ENCODE measurements at places on chromosomes 5 and 9.

DNA sequence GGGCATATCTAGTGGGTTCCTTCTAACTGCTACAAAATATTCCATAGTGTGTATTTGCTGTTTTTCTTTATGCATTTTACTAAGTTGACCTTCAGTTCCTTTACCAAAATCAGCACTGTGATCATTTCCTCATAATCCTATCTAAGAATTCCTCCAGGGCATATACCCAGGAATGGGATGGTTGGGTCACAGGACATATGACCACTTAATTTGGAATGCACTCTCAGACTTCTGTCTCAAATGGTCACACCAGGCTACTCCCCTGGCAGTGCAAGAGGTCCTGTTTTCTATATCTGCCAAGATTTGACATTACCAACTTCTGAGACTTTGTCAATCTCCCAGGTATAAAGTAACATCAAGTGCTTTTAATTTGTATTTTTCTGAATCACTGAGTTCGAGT, 63.9 kb downstream of the ADAMTS12 start:
- DNase-seq: no peak

DNA sequence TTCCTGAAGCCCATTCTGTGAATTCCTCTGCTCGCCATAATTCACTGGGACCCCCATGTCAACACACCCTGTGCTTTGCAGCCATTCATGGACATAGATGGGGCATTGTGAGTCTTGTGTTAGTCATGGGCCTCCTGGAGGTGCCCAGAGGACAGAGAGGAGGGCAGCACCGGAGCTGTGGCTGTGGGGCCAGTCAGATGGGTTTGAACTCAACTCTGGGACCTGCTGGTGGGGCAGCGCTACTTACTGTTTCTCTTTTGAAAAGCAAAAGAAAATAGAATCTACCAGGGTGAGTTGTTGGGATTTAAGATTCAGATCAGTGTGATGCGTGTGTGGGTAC, 11.3 kb upstream of the EXOC3 start:
- DNase-seq: no peak

GRCh38 chr9:26684029-26684428, 208.6 kb downstream of the CAAP1 start:
- DNase-seq: no peak

- no peak for DNase-seq
Measured at GRCh38 chr5:154761046-154761736, 6.0 kb downstream of the LARP1 start.

GRCh38 chr9:8633784-8634183, 834.2 kb upstream of the DMAC1 start:
- no peak for DNase-seq

- DNase-seq: no peak
Measured at GRCh38 chr5:126027149-126027548, 396.1 kb upstream of the GRAMD2B start.

DNA sequence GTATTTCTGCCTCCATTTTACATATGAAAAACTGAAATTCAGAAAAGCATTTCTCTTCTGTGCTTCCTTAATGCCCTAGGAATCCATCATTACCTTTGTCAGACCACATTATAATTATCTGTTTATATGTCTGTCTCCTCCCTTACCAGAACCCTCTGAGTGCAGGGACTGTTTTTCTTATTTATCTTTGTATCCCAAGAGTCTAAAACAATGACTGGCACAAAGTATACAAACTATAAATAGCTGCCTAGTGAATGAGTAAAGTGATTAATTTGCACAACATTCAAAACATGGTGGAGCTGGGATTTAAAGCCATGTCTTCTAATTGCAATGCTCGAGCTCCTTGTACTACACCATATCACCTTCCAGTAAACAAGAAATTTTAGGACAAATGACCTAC, 49.3 kb upstream of the HK3 start:
- DNase-seq: no peak

DNA sequence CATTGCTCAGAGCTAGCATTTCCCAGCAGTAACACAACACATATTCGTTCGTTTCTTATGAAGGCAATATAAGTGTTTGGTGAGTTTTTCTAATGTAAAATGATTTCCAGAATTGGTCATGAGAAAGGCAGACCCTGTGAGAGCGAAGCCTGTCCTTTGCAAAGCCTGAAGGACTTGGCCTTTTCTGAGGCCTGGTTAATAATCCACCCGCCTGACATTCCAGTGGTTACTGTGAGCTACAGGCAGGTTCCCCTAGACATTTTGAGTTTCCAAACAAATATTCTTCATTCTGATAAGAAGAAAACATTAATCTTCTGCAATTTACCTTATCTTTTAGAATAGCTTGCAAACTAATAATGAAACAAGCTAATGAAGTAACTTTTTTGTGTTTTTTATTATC, 38.0 kb downstream of the ADAMTS16 start:
- no peak for DNase-seq

DNA sequence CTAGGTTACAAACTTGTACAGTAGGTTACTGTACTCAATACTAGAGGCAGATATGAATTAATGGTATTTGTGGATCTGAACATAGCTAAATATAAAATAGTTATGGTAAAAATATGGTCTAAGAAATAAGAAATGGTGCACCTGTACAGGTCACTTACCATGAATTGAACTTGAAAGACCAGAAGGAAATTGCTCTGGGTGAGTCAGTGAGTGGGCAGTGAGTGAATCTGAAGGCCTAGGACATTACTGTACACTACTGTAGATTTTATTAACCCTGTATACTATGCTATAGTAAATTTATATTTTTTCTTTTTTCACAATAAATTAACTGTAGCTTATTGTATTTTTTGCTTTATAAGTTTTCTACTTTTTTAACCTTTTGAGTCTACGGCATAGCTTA, 1020.4 kb downstream of the CDH18 start:
- no peak for DNase-seq

DNA sequence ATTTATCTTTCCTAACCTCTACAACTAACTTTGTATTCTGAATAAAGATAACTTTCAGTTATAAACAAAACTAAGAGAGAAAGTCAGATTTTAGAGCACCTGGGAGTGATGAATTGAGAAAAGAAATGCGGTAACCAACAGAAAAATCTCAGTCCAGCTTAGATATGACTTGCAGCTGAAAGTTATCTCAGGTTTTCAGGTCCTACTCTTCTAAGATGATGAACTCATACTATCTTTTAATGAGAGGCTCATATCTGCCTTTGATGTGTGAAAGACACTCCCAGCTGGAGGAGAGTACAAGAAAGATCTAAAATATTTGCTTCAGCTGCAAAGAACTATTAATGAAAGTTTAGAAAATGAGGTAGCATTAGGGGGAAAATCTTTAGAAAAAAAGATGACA, 190.5 kb downstream of the DENND1A start:
- DNase-seq: no peak

- DNase-seq: no peak
Measured at GRCh38 chr9:121345070-121345469, 25.0 kb downstream of the STOM start.

DNA sequence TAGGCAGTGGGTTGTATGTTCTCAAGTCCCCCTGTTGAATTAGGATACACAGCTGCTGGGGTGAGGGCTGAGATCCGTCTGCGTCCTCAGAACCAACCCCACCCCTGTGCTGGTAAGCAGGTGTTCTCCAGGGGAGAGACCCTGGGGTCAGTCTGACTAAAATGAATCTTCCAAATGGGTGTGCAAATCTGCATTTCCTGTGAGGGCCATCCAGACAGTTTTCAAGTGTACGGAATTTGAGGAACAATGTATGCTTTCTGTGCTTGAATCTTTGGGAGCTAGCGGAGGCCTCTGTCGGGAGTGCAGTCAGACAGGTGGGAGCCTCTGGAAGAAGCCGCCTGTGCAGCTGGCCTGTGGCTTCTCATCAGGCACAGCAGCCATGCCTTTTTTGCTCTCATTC, 122.9 kb downstream of the MACROH2A1 start:
- DNase-seq: no peak

- no peak for DNase-seq
Measured at GRCh38 chr5:158928404-158928803, 171.3 kb downstream of the EBF1 start.

DNA sequence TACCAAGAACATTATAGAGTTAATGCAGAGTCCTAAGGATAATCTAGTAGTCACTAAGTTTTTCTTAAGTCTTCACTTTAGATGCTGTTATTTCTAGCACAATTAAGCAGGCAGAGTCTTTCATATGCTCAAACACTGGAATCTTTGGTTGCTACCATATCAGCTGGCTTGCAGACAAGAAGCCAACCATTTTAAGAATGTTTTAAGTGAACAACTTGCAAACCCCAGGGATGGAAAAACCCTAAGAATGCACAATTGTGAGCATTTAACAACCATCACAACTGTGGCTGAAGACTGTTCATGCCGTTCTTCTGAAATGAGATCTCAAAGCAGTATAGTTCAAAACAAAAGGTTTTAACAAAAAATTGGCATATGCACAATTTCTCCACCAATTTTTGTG, 55.1 kb downstream of the CSNK1A1 start:
- DNase-seq: no peak

DNA sequence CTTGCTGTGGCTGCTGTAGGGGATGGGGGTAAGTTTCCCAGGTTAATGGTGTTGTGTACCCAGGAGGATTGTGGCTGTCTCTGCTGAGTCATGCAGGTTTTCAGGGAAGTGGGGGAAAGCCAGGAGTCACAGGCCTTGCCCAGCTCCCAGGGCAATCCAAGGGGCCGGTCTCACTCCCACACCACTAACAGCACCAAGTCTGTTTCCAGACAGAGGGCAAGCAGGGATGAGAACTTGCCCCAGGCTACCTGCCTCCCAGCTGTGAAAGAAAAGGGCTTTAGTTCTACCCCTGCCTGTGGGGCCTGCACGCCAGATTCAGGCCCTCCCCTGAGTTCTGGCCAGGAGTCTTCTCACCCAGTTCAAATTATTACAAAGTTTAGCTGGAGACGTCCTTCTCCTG, 579.8 kb upstream of the ST8SIA4 start:
- no peak for DNase-seq

GRCh38 chr5:71719063-71719964, at the start of gene CARTPT:
TSS of gene CARTPT (plus strand) at chr5:71719275. CDS start at chr5:71719294, 19 bp downstream.
- no peak for DNase-seq

DNA sequence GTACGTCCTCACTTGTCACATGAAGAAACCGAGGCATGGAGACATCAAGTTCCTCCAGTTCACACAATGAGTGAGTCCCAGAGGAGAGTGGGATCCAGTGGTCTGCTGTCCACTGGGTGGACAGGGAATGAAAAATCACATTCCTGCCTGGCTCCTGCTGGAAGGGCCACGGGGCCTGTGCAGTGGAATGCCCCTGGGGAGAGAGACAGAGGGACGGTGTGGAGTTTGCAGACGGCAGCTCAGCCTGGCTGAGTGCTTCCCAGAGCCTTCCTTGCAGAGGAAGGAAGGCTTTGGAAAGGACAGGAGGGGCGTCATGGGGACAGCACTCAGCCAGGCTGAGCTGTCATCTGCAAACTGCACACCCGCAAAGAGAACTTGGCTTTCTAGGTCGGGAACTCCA, 74.7 kb downstream of the COL27A1 start:
- no peak for DNase-seq

GRCh38 chr9:88280816-88281382, 107.3 kb upstream of the SPIN1 start:
- no peak for DNase-seq

DNA sequence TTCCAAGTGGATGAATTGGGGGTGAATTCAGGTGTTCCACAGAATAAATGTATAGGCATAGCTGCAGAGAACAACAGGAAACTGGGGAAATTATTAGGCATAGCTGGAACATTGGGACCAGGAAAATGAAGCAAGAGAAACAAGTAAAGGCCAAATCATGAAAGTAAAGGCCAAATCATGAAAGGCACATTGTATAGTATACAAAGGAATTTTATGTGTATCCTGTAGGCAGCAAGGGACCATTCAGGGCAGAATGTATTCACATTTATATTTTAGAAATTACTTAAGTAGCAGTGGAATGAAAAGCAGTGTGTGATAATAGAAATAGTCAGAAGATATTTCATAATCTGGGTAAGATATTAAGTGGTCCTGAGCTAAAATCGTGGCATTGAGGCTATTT, 127.3 kb upstream of the GRHPR start:
- no peak for DNase-seq

DNA sequence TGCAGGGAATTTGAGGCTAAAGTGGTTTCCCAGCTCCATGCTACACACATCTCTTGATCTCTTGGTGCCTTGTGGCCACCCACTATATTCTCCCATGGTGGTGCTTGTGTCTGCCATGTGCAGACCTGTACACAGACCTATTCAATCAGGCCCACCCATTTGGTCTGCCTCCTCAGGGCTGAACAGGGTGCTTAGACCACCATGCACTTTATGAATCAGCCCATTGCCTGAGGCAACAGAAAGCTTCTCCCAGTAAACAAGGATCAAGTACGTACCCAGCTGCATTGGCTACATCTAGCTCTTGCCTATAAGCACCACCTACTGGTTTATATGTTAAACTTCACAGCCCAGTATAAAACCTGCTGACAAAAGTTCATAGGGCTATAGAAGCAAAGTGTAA, 664.3 kb upstream of the EDIL3 start:
- DNase-seq: no peak

GRCh38 chr5:62574599-62574998, 4.0 kb upstream of the LRRC70 start:
- DNase-seq: no peak

- no peak for DNase-seq
Measured at GRCh38 chr5:179974246-179974945, 66.7 kb upstream of the TBC1D9B start.

DNA sequence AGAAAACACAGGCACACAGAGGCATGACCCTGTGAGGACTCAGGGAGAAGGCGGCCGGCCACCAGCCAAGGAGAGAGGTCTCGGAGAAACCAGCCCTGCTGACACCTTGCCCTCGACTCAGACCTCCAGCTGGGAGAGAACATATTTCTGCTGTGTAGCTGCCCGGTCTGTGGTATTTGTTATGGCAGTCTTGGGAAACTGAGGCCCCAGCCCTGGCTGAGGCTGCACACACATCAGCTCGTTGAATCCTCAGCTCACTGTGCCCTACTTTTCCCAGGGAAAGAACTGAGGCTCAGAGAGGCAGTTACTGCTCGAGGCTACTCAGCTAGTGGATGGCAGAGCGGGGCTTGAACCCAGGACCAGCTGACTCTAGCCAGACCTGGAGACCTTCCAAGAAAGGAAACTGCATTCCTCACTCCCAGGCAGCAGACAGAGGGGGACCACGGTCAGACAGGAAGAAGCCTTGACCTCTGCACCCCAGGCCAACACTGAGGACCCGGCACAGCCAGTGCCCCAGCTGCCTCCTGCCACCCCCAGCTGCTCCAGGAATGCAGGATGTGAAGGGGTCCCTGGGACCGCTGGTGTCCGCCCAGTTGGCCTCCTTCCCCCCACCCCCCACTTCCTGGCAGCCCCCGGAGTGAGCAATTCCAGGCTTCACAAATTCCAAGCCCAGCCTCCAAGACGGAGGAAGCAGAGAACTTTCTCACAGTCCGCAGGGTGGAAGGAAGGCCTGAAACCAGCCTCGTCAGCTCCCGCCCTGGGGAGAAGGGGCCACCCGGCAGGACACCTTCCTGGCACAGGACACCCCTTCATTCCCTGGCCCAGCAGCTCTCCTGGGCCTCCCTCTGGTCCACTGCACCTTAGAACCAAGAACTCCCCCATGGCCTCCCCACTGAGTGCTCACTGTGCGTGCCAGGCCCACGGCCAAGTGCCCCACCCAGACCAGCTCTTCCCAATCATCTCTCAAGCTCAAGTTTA, 69.9 kb downstream of the LRSAM1 start:
- no peak for DNase-seq
